Pancreas (tissue), 10 donors: ENCODE measurements at places on chromosomes 5 and 9. TPM values are rescaled to one million over a fixed set of nuclear protein-coding genes. Genes with fewer than 3 reads are reported as not detected.

ZER1 gene
- 22.6 TPM for polyA plus RNA-seq

SOHLH1 gene
- polyA plus RNA-seq = 0.31 TPM

TAL2 gene
- polyA plus RNA-seq = not detected

AGXT2 gene
- not detected for polyA plus RNA-seq

PCDHA12 gene
- polyA plus RNA-seq = 0.42 TPM

LHX6 gene
- 1.7 TPM for polyA plus RNA-seq

CDHR2 gene
- polyA plus RNA-seq = 0.23 TPM

OGN gene
- 1.3 TPM for polyA plus RNA-seq

SLC45A2 gene
- 0.08 TPM for polyA plus RNA-seq

MFAP3 gene
- 0.99 TPM for polyA plus RNA-seq

IL6ST gene
- 14.5 TPM for polyA plus RNA-seq

SPATA31E1 gene
- polyA plus RNA-seq = 0.02 TPM

DNA sequence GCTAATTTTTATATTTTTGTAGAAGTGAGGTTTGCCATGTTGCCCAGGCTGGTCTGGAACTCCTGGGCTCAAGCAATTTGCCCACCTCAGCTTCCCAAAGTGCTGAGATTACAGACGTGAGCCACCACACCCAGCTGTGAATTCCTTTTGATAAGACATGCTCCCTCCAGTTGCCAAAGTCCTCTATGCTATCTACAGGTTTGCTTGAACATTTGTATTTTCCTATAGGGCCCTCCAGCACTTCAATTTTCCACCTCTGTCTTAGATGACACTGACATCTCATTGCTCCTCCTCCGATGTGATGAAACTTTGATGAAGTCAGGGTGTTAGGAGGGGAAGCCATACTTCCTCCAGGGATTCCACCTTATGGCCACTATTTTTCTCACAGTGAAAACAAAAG lies 25.2 kb upstream of the CTSV start:
- no peak for DNase-seq

DNA sequence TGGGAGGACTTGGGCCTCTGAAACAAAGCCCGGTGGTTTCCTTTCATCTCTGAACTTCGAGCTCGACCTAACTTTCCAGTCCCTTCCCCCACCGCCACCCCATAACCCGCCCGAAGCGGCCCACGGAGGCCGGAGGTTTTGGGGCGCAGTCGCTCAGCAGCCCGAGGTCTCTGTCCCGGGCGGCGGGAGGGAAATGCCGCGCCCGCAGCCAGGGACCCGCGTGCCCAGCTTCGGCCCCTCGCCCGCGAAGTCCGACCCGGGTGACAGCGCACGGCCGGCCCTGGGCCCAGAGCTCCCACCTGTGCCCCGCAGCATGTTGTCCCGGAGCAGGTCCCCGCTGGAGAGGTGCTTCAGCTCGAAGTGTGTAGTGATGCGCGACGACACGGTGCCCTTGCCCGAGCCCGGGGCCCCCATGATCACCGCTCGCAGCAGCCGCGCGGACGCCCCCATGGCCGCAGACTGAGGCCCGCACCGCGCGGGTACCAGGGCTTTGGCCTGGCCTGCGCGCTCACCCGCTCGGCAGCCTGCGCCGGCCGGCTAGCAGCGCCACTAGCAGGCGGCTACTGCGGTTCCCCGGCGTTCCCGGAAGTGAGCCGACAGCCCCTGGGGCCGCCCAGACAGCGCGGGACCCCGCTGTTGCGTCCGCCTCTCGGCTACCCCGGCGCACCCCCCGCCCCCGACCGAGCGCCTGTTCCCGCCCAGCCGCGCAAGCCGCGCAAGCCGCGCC lies at the start of gene AK3:
TSS of gene AK3 (minus strand) at position 565 of the 727 bp plus-strand sequence. CDS start at position 450, 115 bp downstream.
- peak; percentile 92 for DNase-seq

DNA sequence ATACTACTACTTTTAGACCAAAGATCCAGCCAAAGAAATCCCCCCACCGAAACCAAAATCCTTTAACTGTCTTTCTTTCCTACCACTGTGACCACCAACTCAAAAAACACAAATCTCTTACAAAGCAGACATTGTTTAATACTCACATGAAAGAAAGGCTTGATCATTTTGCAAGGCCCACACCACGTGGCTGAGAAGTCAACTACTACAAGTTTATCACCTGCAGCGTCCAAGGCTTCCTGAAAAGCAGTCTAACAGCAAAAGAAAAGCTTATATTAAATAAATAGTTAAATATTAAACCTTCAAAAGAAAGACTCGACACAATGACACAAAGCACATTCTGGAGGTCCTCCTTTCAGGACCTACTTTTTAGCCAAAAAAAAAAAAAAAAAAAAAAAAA lies 5.1 kb downstream of the TXN start:
- DNase-seq = no peak

- DNase-seq = no peak
Measured at GRCh38 chr5:128111818-128112448, 28.4 kb downstream of the SLC12A2 start.

DNA sequence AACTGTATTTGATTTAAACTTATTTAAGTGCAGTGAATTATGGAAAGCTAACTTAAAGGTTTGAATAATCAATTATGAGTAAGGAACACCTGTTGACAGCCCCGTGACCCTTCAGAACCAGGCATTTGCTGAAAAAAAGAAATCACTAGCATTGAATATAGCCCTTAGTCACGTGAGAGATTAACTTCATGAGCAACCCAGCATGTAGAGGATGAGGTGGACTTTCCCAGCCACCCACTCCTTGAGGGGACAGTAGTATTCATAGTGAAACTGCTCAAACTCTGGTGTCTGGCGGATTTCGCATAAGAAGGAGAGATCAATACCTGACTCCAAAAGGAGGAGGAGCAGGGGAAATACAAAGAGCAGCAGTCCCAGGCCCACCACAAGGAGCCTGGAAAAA lies 184.8 kb upstream of the RASEF start:
- DNase-seq = no peak

DNA sequence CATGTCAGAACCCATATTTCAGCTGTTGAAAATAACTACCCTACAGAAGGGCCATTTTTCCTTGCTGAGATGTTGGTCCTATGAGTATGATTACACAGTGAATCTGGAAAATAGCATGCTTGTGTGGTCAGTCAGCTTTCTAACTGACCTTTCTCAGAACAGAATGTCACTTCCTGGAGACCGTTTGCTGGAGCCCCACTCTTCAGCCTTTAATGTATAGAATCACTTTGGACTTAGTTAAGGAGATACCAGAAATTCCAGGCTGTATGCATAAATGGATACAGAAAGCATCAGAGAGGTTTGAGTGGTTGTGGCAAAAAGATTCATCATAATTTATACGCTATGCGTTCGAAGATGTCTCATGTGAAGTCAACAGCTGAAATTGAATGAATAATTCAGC lies 488.1 kb downstream of the EBF1 start:
- no peak for DNase-seq

DNA sequence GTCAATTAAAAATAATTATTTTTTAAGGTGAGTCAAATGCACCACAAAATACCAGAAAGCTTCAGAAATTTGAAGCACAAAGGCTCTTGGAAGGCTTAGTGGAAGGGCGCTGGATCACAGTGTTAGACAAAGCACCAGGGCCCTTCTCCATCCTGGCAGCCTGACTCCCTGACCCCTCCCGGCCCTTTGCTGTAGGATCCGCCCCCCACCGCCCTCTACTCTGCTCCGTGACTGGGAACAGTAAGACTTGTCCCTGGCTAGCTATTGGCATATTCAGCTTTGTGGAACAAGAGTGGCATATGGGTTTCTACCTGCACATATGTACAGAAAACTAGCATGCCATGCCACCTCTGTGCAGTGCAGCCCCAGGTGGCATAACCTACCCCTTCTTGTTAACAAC lies 222.1 kb downstream of the SYK start:
- DNase-seq = no peak

DNA sequence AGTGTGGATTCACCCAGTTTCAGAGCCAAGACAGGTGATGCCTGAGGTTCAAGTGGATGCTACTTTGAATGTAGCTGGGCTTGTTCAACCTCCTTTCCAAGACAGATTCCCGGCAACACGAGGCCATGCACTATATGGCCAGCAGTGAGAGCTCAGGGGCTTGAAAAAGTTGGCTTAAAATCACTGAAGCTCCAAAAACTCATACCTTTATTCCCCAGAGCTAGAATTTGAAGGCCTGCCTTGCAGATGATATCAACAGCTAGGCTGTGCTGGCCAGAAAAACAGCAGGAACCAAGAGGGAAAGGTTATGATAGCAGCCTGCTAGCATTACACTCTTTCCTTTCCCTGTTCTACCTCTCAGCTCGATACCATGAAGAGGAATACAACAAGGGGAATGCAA lies 120.2 kb upstream of the DAB2 start:
- no peak for DNase-seq

- DNase-seq = no peak
Measured at GRCh38 chr9:94139672-94140417, 55.6 kb downstream of the PTPDC1 start.

GRCh38 chr9:91533382-91533781 lies 109.8 kb upstream of the NFIL3 start:
- DNase-seq = no peak

DNA sequence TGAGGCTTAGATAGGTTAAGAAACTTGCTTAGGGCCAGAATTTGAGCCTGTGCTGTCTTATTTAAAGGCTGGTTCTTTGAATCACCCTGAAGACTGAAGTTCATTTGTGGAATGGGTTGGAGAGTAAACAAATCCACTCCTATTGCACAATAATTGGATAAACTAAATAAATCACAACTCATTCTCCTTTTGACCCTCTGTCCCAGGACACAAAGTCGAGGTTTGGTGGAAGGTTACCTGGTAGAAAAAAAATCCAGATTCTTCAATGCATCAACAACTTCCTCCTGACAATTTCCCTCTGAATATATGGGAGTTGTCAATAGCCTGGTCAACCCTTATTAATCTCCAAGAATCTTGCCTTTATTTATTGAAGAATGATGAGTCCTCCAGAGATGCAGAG lies 28.9 kb downstream of the TBC1D2 start:
- DNase-seq = no peak

- DNase-seq = no peak
Measured at GRCh38 chr9:37949576-37949975, 45.6 kb upstream of the SLC25A51 start.

DNA sequence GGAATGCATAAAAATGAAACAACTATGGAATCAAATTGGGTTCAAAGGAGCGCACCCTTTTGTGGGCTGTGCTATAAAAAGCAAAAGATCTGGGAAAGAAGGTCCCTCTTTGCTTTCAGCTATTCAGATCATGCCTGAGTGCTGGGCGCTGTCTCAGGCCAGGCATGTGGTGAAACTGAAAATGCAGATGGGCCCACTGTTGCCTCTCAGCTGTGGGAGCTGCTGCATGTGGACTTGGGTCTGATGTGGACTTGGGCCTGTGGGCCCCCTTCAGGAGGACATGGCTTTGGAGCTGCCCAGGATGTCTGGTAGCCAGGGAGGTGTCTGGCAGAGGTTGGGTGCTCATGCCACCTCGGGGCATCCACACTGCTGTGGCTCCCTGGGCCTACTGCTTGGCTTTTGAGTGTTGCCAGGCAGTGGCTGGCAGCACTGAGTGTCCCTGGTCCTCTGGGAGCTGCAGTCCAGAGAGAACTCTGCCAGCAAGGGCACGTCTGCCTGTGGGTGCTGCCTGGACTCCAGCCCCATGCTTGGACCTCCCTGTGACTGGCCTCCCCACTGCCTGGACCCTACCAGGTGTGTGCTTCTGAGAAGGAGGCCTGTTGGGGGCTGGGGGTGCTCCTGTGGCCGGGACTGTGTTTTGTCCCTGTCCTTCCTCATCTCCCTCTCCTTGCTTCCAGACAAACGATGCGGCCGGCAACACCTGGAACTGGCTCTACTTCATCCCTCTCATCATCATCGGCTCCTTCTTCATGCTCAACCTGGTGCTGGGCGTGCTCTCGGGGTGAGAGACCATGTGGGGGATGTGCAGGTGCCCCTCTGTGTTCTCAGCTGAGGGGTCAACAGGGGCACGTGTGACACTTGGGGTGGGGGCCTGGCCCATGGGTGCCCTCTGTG lies 74.3 kb downstream of the CACNA1B start:
- no peak for DNase-seq

- DNase-seq = no peak
Measured at GRCh38 chr9:115196919-115197318, 79.0 kb upstream of the TNC start.

DNA sequence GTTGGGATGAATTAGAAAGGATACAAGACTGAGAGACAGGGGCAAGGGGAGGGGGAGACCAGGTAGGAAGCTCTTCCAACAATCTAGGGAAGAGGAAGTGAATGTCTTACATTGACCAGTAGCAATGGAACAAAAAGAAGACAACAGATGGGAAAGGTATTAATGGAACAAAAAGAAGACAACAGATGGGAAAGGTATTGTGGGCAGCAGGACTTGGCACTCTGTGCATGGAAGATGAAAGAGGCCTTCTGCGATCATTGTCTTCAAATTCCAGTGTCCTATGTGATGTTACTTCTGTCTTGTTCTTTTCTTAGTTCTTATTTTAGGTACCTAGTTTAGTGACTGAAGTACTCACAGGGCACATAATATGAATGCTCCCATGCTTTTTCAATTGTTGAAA lies 161.8 kb downstream of the PALM2AKAP2 start:
- no peak for DNase-seq

GRCh38 chr5:114332925-114333324 lies 28.9 kb upstream of the KCNN2 start:
- DNase-seq = no peak

DNA sequence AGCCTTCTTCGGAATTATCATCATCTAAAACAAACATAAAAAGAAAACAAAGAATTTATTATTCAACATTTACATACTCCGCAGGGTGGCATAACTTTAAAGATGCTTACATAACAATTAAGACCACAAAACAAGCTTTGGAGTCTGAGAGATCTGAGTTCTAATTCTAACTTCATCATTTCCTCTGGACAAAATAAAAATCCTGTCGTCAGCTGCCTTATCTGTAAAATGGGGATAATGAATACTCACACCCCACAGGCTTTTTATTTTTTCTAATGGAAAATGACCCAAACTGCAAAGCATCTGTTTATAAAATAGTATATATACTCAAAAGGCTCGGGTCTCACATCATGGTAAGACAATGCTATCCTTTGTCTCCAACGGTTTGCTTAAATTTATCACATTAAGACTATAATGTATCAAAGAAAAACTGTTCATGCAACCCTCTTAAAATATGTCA lies 4.3 kb downstream of the ARRDC3 start:
- no peak for DNase-seq

DNA sequence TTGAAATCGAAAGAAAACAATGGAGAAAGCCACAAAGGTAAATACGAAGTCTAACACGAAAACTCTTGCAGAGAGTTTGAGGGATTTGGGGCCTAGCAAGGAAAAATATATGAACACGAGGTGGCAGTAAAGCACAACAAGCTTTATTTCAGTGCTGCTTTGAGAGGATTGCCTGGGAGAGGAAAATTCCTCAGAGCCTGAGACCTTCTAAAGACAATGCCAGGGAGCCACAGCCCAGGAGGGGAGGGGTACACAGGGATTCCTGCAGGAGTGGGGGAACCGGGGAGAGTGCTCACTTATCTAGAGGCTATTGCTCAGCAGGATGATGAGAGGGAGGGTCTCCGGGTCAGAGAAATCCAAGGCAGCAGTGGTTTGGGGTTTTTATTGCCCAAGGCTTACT lies 134.9 kb upstream of the ADCY2 start:
- no peak for DNase-seq

DNA sequence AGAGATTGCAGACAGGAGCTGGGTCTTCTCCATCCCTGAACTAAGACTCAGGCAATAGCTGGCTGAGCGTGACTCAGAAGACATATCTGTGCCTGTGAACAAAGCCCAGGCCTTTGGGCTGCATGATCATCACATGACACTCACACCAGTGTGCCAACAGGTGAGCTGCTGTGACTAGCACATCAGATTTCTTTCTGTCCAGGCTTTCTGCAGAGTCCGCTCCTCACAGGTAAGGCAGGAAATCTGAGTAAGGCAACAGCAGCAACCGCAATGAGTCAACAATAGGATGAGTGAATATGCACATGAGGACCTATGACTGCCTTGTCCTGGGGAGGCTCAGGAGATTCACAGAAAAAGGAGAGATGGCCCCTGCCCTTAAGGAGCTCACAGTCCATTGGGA lies 293.6 kb downstream of the ACTL7B start:
- DNase-seq = no peak
